Stomach (tissue), 19 donors: ENCODE measurements at places on chromosomes 3 and 15. TPM values are rescaled to one million over a fixed set of nuclear protein-coding genes. Genes with fewer than 3 reads are reported as not detected.
A peak's percentile ranks its signal among the peaks of the same experiment; 100 is the strongest.

- H3K27ac ChIP-seq = no peak overlapping the region
- no peaks in the 10 kb centered on the region for H3K27me3 ChIP-seq
- no peak overlapping the region for H3K4me3 ChIP-seq
- no peaks in the 10 kb centered on the region for H3K36me3 ChIP-seq
- H3K4me1 ChIP-seq = no peaks in the 10 kb centered on the region
- DNase-seq = no peak
Observed at GRCh38 chr3:197564097-197564843, 8.5 kb upstream of the BDH1 start.

- no peaks in the 10 kb centered on the region for H3K36me3 ChIP-seq
- H3K27me3 ChIP-seq = no peaks in the 10 kb centered on the region
- H3K27ac ChIP-seq = peak overlapping the region; percentile 32
Observed at GRCh38 chr15:53454843-53455721, 304.4 kb downstream of the WDR72 start.

- DNase-seq = no peak
- no peaks in the 10 kb centered on the region for H3K27me3 ChIP-seq
- no peaks in the 10 kb centered on the region for H3K36me3 ChIP-seq
- H3K4me1 ChIP-seq = no peaks in the 10 kb centered on the region
Observed at GRCh38 chr3:121988146-121988545, 33.9 kb downstream of the ILDR1 start.

ARF4 gene
- polyA plus RNA-seq = 159 TPM
